ENCODE measurements at places on chromosomes 5 and 9.

- DNase-seq, result no peak
These were observed 61.8 kb downstream of the ABCA1 start for GRCh38 chr9:104866191-104866590.

DNA sequence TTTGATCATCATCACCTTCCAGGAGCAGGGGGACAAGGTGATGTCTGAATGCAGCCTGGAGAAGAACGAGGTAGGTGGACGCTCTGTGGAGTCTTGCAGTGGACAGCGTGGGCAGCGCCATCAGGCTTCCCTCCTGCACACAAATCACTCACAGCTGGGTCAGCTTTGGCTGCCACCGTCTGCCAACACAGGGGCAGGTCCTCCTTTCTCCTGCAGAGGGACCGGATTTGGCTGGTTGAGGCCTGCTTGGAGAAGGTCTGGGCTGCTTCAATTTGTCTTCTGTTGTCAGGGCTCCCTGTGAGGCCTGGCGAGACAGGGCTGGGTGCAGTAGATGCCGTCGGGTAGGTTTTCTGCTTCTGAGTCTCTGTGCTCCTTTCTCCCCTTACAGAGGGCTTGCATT is 180.6 kb downstream of the CACNA1B start:
- no peak for DNase-seq

GRCh38 chr9:33431420-33431819 is 16.0 kb downstream of the AQP3 start:
- DNase-seq, result no peak

GRCh38 chr5:145943674-145944121 is 7.3 kb downstream of the SH3RF2 start:
- no peak for DNase-seq

GRCh38 chr5:67033880-67034651 is 162.5 kb downstream of the CD180 start:
- DNase-seq, result no peak

DNA sequence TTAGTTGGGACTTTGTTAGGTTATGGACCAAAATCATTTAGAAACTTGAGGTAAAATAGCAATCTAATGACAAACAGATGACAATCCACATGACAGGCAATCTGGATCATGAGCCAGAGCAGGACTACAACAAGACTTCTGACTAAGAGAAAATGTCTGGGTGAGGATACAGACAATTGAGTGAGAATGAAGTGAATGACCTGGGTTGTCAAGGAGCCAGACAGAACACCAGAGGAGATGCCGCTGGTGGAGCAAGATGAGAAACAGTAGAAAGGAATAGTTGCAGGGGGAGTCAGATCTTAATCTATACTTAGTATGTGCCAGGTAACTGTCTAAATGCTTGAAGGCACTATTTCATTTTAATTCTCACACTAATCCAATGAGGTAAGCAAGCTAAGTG is 277.8 kb downstream of the PRELID2 start:
- DNase-seq, result no peak

GRCh38 chr9:33129251-33129885 is 37.8 kb downstream of the B4GALT1 start:
- no peak for DNase-seq

DNA sequence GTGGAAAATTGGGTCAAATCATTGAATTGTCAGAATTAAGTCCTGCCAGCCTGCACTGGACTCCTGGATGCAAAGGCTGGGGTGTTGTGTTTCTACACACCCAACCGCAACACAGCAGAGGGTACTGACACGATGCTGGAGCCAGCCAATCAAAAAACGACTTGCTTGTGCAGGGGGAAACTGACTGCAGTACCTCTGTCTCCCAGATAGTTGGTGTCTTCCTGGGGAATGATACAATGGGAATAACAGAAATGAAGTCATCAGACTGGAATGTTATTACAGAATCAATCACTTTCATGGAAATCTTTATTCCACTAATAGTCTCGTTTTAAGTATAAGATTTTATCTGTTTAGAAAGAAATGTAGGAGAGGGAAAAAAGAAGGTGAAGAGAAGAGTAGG is 330.3 kb downstream of the MLLT3 start:
- DNase-seq, result no peak

DNA sequence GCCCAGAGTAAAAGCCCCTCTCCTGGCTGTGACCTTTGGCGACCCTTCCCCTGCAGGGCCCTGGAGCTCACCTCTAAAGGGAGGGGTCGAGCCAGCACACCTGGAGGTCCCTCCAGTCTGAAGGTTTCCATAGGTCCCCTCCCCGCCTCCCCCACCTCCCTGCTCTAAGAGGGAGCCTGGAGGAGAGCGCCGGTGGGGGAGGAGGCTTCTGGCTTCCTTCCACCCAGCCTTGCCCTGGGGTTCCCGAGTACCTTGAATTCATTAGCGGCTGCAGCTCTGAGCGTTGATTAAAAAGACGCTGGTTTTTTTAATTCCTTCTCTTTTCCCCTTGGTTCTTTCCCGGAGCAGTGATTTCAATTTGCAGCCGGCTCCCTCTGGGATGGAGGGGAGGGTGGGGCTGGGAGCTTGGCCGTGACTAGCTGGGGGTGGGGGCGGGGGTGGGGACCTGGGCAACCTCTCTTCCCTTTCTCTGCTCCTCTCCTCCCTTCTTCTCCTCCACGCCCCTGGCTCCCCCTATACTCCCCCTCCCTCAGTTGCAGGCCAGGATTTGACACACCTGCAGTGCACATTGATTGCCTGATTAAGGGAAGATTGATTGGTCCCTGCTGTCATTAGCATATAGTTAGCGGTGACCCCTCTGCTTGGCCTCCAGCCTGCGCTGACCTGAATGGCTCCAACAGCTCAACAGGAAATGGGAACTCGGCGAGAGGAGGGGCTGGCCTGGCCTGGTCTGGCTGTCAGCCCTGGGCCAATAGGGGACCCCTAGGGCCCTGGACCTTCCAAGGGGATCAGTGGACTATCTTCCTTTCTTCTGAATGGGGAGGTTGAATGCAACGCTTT is 67.5 kb upstream of the RAPGEF1 start:
- DNase-seq, result no peak

DNA sequence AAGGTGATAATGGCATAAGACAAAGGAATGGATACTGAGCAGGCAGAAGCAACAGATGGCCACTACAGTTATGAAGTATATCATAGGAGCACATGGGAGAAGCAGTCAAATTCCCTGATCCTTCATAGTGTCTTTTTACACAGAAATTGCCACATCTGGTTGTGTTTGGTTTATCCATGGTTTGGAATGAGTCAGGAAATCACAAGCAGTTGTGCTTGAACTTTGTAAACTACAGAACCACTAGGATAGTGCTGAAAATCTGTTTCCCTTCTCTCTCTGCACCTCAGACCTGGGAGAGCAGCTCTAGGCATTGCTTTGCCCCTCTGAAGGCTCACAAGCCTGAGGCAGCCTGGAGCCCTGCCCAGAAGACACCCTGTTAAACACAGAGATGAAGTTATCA is 134.0 kb downstream of the DMRT2 start:
- DNase-seq, result no peak

- DNase-seq, result no peak
These were observed 18.8 kb upstream of the ENHO start for GRCh38 chr9:34541540-34541939.

GRCh38 chr5:123476731-123477130 is 35.2 kb upstream of the CSNK1G3 start:
- DNase-seq, result no peak

- no peak for DNase-seq
These were observed 187.1 kb downstream of the FSTL4 start for GRCh38 chr5:133425222-133425621.

DNA sequence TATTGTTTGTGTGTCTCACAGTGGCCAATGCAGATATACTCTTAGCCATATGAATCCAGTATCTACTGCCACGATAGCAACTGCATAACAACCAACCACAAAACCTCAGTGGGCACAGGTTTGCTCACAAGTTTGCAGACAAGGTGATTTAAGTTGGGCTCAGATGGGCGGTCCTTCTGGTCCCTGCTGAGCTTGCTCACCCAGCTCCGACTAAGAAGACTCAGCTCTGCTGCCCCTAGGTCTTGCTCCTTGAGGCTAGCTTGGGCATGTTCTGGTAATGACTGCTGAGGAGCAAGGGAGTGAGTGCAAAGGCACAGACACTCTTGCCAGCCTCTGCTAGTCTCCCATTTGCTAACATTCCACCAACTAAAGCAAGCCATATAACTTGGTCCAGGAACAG is 52.6 kb downstream of the MTX3 start:
- no peak for DNase-seq

- no peak for DNase-seq
These were observed 183.0 kb downstream of the CETN3 start for GRCh38 chr5:90226433-90227099.

DNA sequence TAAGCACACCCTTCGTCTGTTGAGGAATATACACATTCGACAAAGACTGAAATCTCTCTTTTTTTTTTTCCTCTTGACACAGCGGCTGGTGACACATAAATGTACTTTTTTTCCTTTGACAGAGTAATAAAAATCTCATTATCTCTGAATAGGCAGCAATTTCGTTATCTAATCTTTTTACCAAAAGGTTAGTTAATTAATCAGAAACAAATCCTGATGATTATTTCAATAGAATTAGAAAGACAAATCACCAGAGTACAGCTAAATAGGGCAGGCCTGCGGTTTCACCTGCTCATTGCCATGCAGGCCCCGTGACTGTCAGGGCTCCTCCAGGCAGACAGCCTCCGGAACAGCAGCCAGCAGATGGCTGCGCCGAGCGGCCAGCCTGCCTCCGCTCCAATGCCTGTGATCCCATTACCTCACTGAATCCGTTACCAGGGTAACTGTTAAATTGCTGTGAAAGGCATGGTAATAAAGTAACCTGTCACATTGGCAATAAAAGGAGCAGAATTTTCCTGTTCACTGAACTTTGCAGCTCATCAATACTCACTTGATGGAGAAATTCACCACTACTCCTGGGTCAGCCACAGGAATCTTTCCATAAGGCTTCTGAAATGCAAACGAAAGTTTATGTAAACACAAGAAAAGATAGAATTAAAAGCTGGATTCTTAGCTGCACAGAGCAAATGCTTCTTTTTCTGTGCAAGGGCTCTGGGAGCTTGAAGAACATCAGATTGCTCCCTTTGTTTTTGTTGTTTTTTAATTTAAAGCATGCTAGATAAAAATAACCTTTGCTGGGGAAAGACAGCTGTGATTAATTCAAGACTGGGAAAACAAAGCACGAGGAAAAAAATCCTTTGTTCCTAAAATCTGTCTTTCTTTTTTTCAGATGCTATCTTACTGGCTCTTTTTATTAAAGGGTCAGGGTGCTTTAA is 666.4 kb upstream of the ZNF608 start:
- DNase-seq, result peak; percentile 69

DNA sequence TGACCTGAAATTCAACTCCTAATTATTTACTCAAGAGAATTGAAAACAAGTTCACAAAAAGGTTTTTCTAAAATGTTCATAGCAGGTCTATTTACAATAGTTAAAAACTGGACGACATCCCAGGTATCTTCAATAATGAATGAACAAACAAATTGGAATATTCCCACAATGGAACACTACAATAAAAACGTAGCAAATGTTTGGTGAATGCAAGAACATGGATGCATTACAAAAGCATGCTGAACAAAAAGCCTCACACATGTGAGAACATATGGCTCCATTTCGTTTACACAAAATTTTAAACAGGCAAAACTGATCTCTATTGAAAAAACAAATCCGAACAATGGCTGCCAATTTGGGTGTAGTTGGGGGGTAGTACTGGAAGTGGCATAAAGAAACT is 669.9 kb downstream of the MTRR start:
- no peak for DNase-seq

DNA sequence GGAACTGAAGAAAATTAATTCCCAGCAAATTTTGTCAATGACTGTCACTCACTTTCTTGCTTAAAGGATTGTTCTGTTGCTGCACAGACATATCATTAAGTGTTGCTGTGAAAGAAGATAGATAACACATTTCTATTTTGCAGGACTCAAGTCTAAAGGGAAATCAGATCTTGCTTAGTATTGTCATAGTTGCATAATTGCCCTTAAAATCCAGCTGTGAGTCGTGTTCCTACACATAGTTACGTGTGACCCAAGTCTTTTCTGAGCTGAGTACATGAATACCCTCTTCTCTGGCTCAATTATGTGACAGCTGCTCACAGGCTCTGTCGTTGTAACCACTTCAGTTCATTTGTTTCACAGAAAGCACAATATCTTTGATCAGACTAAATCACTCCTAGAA is 390.8 kb downstream of the DTWD2 start:
- no peak for DNase-seq

DNA sequence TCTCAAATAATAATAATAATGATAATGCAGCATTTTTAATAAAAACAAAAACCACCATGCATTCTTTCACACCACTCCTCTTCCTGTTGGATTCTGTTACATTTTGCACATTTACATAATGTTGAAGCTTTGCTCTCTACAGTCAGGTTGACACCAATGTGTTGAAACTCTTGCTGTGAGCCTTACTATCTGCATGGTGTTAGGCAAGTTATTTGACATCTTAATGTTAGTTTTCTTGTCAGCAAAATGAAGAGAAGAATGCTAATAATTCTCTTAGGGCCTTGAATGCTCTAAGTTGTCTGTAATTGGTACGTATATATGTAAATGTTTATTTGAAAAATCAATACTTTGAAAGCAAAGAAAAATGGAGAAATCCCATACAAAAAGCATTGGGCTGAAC is 525.5 kb upstream of the PTGER4 start:
- no peak for DNase-seq

DNA sequence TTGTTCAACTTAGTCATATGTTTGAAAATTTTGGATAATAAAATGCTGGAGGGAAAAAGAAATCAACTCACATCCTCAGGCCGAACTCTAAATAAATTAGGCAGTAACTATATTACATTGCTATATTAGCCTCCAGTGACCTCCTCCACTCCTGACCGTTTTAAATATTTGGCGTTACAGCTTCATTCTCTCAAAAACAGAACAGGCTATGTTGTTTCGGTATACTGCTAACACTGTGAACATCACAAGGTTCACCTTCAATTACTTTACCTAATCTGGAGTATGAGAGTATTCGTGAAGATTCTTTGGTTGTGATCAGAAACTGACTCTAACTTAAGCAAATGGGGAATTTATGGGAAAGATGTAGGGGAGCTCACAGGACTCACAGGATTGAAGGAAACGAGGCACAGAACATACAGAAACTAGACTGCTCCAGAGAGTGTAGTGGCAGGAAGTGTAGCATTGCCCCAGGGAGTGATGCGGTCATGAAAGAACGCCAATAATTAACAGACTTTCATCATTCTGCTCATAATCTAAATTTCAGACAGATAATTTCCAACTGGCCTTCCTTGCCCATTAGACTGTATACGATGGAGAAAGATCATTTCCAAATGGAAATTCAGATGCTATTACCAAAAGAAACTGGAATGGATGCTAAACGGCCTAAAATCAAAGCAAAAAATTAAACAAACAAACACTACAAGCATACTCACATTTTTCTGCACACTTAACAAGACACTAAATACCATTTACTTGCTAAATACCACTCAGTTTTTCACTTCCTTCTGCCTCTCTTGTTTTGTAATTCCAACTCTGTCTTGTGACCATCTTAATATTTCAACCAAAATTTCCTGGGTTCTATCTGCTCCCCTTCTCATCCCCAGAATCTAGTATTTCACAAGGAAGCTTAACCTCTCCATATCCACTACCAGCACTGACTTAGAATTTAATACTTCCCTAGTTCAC is 110.1 kb upstream of the LPAR1 start:
- DNase-seq, result no peak

Measured in urinary bladder (tissue), 4 donors.